ENCODE measurements at places on chromosomes 12 and 14.

DNA sequence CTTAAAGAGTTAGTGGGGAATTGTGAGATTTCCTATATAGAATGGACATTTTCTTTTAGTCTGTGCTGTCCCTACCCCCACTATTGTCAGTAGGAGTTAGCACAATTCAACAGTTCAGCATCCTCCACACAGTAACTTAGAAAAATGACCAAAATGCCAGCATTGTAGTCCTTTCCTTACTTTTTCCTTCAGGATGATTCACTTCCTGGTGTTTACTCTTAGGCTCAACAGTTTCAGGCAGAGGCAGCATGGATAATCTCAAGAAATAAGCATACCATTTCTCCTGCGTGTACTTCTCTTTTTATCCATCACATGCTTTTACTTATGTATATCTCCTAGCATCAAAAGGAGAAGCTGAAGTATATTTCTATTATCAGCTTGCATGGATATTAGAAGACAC lies 683.4 kb downstream of the SLC16A7 start:
- DNase-seq, result peak; percentile 45

- peak; percentile 5 for DNase-seq
These were observed 26.3 kb downstream of the CMA1 start for GRCh38 chr14:24481622-24482324.

DNA sequence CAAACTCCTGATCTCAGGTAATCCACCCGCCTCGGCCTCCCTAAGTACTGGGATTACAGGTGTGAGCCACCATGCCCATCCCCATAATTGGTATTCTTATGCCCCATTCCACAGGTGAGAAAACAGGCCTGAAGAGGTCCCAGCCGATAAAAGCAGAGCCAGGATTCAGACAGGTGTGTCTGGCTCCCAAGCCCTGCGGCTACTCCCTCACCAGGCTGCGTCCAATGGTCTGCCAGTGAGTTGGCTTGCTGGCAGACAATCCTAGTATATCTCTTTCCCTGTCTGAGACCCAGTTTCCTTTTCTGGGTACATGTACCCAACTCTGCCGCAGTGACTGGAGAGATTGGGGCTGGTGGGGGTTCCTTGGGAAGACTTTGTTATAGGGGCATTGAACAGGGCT lies 1.9 kb upstream of the TSPAN9 start:
- no peak for DNase-seq

DNA sequence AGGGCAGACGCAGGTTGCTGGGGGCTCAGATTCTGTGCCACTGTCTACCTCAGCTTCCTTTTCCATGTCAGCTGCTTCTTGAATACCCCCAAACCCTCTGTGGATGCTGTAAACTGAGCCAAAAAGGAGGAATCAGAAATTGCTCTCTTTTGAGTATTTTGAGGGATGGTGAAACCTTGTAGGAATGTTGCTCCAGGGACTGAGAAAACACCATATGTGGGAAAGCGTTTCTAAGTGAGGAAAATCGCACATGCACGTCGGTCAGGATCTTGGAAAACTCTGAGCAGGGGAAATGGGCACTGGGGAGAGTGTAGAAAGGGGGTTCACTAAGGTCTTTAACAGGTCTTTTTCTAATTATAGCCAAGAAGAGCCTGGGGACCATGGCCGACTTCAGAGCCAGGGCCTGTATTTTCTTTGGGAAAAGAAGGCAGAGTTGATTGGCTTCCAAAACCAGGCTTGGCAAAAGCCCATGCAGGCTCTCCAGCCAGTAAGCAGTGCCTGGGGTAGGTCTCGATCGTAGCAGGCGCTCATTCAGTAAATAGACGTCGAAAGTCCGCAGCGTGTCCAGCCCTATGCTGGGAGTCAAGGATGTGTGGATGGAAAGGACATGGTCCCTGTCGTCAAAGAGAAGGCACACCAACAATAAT lies 58.0 kb downstream of the NTF3 start:
- peak; percentile 61 for DNase-seq

DNA sequence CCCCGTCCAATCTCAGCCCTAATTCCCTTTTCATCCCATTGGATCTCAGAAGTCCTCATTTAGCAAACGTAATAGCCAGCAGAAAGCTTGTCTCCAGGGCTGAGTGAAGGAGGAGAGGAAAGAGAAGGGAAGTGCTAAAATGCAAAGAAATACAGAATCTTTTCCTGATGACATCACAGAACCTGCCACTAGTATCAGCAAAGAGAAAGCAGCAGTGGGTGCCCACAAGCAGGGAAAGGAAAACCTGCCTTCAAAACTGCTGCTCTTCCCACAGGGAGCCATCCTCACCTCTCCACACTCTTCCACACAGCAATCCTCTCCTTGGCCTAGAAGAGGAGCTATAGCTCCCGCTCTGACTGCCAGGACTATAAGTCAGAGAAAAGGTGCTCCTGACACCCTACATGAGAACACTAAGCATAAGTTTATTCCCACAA lies 11.3 kb downstream of the MED13L start:
- peak; percentile 42 for DNase-seq

GRCh38 chr14:94691660-94692034 lies 78.3 kb downstream of the GSC start:
- peak; percentile 55 for DNase-seq
